Inflammatory macrophage (primary cell): ENCODE measurements at places on chromosomes 13 and 19.
A peak's percentile ranks its signal among the peaks of the same experiment; 100 is the strongest.

DNA sequence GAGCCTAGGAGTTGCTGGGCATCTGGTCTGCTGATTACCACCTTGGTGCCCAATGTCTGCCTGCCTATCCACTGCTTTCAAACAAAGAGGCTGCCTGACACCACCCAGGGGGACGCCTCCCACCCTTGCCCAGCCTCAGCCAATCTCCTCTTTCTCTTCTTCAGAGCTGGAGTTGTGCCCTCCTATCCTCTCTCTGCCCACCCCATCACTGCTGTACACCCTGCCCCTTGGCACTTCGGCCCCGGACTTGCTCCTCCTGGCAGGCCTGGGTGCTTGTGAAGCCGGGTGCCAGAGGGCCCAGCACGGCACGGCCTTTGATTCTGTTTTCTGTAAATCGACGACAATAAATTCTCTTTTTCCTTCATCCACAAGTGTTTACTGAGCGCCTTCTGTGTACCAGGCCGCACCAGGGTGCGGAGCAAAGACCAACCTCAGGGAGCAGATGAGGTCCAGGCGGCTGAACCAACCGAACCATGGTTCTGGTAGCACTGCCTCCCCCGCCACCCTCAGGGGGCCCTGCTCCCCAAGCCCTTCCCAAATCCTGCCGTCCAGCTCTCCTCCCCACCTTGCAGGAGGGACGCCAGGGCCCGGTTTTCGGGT is 5.0 kb downstream of the RNF225 start:
- no peak for DNase-seq

DNA sequence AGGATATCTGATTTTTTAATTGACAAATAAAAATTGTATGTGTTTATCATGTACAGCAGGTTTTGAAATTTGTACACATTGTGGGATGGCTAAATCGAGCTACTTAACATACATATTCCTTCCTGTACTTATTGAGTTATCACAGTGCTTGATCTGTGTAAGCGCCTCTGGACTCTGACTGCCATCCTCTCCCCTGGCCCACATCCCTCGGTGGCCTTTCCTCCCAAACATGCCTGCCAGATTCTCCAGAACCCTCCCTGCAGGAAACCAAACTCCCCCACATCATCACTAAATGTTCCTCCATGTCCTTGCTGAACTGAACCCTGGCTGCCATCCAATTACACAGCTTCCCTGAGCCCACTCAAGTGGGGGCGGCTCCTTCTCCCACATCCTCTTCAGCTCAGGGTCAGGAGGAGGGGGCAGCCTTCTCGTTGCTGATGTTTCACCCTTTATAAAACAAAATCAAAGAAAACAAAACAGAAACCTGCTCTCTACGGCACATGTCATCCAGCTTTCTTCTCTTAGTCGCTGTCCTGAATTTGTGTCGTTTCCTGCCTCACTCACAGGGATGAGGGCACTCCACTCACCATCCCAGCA is 97.1 kb upstream of the SPATA13 start:
- no peak for DNase-seq

- no peak for DNase-seq
Observed at GRCh38 chr19:30375553-30376031, 3.4 kb downstream of the ZNF536 start.

DNA sequence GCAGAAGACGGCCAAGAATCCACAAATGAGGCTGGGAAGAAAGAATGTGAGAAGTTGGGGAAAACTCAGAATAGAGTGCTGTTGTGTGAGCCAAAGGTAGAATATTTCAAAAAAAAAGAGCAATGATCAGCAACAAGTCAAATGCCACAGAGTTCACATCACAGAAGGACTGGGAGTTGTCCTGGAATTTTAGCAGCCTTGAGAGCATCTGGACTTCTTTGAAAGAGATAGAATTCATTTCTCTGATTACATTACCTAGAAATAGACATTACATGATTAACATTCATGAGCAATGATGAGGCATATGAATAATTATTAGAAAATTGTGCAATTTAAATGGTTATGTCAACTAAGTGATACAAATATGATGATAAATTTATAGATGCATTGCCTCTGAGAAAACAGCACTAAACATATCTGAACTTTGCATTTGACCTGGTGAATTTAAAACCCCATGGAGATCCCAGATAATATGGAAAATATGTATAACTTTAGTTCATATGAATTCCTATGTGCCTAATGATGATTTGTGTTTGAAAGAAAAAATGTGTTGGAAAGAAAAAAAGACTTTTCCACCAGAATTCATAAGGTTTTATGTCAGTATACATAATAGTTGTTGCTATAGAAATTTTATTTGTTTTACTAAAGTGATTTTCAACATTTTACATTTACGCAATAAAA is 186.2 kb downstream of the POSTN start:
- no peak for DNase-seq

DNA sequence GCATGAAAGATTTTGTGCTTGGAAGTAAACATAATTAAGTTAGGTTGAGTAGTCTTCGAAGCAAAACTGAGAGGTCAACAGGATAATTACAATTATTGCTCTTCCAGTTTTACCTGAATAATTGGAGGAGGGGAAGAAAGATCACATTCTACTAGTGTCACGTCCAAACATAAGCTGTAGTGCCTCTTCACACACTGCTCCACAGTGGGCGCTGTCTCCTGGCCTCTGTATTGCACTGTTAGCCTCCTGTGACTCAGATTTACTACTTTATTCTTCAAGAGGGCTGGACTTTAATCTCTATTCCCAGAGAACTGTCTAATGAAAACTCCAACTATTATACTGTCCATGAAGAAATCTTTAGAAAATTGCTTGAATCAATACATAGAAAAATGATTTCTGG is 62.9 kb downstream of the TRPC4 start:
- no peak for DNase-seq

GRCh38 chr13:75186379-75186778 is 295.6 kb downstream of the TBC1D4 start:
- DNase-seq, result no peak

DNA sequence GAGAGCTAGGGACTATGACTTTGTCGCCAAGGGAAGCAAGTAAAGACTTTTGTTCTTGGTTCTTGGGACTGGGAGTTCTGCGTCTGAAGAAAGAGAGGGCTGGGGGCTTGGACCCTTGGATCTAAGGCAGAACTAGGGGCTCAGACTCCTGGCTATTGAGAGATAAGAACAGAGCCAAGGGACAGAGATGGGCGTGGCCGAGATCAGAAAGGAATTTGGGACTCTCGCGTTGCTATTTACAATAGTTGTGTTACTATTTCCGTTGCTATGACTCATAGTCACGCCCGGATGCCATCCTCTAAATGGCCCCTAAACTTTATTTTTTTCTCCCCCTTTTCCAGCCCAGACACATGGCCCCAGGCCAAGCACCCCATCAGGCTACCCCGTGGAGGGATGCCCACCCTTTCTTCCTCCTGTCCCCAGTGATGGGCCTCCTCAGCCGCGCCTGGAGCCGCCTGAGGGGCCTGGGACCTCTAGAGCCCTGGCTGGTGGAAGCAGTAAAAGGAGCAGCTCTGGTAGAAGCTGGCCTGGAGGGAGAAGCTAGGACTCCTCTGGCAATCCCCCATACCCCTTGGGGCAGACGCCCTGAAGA is 759 bp downstream of the PPP1R15A start:
- peak; percentile 93 for DNase-seq

DNA sequence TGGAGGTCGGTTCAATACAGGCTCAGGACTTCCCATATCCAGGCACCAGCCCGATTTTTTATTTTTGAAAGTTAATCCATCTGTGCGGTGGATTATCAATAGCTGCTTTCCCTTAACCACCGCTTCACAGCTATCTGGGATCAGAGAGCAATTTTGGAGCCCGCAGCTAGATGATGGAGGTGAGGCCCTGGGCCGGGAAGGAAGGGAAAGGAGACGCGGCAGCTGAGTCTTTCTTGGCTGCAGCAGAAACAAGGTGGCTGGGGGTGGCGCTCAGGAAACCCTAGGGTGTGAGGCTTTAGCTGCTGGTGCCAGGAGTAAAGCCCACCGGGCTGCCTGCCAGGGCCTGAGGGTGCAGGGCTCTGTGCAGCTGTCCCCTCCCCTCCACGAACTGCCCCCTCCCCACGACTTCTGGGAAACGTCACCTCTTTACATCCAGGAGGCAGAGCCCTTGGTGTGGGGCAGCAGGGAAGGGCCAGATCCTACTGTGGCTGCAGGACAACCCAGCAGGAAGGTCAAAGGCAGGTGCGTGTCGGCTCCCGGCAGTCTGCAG is 307.0 kb downstream of the ZNF536 start:
- no peak for DNase-seq

DNA sequence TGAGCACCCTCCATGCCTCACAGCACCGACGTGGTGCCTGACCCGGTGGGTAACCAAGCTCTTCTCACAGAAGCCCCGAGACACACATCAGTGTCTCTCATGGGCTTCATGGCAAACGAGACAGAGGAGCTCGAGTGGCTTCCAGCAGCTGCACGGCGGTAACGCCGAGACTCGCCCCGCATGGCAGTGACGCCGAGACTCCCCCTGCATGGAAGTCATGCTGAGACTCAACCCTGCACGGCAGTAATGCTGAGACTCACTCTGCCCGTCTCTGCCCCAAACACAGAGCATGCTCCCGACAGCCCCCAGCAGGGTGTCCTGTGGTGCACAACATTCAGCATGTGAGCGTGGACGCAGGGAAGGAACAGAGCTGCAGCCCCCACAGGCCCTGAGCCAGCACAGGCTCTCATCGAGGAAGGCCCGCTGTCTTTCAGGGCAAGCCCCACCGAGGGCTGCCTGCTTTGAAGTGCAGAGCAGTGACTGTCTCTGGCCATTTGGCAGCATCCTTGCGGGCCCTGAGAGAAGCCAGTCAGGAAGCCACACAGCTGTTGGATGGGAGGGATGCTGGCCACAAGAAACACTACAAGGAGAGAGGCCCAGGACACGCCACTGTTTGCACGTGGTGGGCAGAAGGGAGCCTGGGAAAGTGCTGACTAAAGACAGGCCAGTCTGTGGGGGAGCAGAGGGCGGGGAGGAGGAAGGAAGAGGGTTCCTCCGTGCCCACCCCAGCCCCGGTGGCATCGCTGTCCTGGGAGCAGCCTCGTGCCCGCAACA is 9.5 kb downstream of the GAS6 start:
- peak; percentile 49 for DNase-seq

DNA sequence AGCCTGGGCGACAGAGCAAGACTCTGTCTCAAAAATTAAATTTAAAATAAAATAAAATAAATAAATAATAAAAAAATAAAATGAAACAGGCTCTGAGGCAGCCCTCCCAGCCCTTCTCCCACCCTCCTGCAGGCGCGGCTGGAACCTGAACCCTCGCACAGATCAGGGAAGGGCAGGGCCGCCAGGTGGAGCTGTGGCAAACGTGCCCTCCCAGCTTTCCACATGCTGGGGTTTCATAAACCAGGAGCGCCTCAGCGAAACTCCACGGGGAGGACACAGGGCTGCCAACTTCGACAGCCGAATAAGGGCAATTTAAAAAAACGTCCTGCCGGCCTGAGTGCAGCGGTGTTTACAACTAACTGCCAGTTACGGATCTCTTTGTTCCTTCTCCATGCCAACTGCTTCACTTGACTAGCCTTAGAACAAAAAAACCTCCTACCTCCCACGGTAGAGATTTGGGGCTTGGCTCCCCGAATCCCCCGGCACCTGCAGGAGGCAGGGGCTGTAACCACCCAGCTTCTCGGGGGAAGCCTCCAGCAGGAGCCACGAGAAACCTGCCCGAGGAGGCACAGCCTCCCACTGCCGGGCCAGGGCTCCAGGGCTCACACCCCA is 15.9 kb downstream of the ZNF787 start:
- peak; percentile 63 for DNase-seq

DNA sequence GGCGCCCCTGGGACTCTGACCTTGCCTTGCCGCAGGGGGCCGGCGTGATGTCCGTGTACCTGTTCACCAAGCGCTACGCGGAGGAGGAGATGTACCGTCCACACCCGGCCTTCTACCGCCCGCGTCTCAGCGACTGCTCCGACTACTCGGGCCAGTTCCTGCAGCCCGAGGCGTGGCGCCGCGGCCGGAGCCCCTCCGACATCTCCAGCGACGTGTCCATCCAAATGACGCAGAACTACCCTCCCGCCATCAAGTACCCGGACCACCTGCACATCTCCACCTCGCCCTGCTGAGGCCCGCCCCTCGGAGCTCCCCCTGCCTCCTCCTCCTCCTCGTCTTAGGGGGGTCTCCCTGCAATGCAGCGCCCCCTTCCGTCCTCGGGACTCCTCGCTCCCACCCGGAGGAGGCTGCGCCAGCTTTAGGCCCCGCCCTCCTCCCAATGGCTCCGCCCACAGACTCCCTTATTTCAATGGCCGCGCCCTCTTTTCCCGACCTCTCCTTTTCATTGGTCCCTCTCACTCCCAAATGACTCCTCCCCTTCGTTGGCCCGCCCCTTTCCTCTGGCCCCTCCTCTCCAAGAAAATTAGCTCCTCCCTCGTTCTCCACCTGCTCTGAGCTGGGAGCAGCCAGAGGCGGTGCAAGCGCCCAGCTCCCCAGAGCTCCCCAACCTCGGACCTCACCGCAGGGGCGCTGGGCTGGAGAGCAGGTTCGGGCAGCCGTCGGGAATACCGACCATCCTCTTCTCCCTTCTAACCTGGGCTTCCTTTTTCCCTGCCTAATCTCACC is 20.5 kb upstream of the CACNG8 start:
- DNase-seq, result no peak

DNA sequence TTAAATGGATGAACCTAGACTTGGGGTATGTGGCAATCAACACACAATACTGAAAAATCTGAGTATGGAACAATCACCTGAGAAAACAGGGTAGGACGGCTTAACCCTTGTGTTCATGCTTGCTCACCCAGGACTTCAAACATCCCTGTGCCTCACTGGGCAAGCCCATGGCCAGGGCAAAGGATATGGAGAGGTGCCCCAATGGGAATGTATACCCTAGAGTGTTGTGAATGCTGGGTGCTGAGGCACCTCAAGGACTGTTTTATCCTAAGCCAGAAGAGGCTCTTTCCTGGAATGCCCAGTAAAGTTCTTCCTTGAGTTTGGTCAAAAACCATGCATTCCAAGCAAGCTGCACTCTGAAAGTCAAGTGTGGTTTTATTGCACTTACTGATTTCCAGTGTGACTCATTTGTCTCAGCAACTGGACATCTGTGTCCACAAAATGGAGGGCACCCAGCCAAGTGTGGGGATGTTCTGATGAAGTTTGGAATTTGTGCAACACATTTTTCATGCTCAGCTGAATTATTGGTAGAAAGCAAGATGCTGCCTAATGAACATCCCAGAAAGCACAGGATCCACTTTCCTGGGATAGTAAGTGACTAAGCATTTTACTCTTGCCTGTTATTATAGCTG is 531.3 kb downstream of the RFC3 start:
- DNase-seq, result no peak

DNA sequence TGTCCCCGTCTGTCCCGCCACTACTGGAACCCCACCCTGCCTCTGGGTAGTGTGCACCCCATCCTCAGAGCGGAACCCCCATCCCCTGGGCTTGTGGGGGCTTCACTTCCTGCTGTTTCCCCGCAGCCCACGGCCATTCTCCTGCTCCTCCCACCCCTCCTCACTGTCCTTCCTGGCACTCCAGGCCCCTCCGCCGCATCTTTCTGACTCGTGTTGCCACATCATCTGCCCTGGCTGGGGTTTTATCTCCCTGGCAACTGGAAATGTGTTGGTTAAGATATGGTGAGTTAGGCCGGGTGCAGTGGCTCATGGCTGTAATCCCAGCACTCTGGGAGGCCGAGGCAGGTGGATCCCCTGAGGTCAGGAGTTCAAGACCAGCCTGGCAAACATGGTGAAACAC is 37.3 kb downstream of the KDM4B start:
- DNase-seq, result no peak

GRCh38 chr19:16017138-16017490 is 59.2 kb upstream of the TPM4 start:
- no peak for DNase-seq
